ENCODE measurements at places on chromosomes 16 and 17.
A peak's percentile ranks its signal among the peaks of the same experiment; 100 is the strongest.

GRCh38 chr16:48408688-48409087 lies 23.5 kb upstream of the SIAH1 start:
- DNase-seq: no peak

DNA sequence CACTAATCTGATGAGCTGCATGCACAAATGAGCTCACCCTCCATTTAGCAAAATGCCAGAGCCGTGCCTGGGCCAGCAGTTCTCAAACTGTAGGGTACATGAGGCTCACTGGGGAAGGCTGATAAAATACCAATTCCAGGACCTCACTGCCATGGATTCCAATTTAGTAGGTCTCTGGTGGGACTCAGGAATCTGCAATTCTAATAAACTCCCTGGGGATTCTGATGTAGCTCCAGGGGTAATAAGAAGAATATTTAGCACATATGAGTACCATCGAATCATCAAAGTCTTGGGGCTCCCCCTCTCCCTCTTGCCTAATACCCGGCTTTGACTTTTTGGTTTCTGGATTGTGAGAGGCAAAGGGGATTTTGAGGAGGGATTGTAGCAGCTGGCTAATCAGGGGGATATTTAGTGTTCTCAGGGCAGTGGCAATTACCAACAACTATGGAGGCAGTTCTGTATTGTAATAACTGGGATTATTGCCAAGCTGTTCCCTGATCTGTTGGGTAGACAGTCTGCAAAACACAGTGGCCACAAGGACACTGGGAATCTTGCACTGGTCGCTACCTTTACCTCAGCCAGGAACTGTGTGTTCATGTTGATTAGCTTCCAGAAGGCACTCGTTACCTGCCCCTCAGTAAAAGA lies 140.4 kb downstream of the SHISA9 start:
- no peak for DNase-seq

DNA sequence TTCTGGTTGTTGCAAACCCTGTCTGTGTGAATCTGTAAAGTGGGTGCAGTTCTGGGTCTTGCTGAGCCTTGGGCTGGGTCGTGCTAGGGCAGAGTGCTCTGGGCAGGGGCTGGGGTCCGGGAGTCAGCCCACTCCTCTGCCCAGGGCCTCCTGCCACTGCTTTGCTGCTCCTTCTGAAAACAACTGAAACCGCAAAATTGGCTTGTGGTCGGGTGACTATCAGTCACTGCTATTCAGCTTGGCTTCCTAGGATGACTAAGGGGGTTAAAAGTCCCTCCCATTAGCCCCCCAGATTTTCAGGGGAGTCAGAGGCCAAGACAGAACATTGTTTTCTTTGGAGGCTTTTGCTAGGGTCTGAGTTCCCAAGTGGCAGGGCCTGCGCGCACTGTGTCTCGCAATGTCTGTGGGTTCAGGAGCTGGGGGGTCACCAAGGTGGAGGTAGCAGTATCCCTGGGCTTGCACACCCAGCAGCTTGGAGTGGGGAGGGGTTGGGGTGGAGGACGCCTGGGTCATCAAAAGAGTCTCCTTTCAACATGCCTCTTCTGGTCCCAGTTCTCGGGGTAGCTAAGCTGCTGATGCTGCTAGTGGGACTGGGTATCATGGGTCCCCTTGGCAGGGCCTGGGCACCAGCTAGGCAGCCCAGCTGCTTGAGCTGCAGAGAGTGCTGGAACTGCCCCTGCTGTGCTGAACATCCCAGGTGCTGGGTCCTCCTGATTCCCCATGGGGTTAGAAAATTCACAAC lies 13.5 kb upstream of the TBX21 start:
- peak; percentile 74 for DNase-seq

- DNase-seq: no peak
These were observed 59.8 kb downstream of the PIPOX start for GRCh38 chr17:29102741-29103181.

DNA sequence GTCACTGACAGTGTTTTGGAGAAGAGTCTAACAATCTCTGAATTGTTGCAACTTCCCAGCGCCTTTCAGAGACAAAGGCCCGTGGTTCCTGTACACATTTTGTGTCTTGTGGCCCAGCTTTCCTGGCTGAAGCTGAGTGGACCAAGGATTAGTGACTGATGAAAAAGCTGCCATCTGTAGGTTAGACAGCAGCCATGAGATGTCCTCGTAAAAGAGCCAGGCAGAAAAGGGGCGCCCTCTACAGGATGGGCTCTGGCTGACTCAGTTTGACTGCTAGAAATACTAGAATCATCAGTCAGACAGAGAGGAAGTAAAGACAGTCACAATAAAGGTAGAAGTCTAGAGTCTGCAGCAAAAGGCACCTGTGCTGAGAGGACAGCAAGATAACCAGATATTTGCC lies 26.5 kb upstream of the NF1 start:
- DNase-seq: peak; percentile 18

GRCh38 chr16:49348408-49349176 lies 25.0 kb upstream of the C16orf78 start:
- no peak for DNase-seq

DNA sequence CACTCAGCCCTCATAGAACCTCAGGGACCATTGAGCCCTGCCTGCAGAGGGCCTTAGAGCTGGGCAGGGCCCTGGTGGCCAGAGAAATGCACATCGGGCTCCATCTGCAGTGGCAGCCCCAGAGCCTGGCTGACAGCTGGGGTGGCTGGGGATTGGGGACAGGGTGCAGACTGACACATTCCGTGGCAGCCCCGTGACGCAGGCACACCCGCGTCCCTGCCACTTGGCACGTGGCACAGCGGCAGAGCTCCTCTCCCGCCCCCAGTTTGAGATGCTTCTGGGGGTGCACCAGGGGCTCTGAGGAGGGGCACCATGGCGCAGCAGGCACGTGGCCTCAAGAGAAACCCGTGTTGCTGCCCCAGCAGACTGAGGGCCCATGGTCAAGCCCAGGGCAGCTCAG lies 2.2 kb downstream of the FBXL16 start:
- no peak for DNase-seq

- no peak for DNase-seq
These were observed 13.1 kb upstream of the GRB2 start for GRCh38 chr17:75418531-75418930.

DNA sequence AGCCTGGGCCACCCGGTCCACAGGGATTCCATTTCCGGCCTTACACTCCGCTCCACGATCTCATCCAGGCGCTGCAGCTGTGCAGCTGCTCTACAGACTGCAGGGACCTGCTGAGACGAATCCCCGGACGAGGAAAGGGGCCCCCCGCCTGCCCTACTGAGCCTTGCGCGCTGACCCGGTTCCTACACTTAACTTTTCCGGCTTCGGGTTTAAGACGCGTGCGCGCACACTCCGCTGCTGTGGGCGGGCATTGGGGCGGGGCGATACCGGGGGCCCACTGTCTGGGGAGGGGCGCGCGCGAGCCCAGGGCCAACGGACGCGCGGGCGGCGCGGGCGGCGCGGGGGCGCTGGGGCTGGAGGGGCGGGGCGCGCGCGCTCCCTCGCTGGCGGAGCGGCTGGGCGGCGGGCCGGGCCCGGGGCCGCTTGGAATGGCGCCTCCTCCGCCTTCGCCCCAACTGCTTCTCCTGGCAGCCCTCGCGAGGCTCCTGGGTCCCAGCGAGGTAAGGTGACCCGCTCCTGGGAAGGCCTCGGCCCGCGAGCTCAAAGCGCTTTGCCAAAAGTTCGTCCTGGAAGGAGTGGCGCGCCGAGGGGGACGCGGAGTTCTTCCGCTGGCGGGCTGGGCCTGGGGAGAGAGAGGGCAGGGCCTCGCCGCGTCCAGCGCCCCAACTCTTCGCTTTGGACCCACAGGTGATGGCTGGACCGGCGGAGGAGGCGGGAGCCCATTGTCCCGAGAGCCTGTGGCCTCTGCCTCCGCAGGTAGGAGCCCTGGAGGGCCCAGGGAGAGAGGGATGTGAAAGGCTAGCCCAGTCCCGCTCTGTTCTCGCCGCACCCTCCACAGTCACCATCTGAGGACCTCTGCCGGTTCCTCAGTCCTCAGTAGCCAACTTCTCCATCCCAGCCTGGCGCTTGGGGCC lies at the start of gene TP53I13:
Gene TP53I13, plus strand, starts transcription at position 371 of the 914 bp plus-strand sequence. Its CDS starts 58 bp downstream, at position 429.
- DNase-seq: no peak

DNA sequence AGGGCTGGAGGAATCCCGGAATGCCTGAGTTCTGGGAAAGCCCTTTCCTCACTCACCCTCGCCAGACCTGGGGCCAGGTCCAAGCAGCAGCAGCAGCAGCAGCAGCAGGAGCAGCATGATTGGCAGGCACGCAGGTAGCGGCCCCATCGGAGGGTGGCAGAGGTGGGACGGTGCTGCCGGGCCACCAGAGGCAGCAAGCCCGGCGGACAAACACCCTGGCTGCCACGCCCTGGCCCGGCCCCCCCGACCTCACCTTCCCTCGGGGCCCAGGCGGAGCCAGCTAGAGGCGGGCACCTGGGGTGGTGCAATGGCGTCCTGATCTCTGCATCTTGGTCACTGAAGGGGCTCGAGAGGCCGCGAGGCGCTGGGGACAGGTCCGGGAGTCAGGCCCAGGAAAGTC lies 122.4 kb downstream of the LAT start:
- DNase-seq: no peak

GRCh38 chr17:75155191-75155601 lies 884 bp upstream of the JPT1 start:
- DNase-seq: no peak

GRCh38 chr17:14046978-14047377 lies 22.3 kb upstream of the COX10 start:
- no peak for DNase-seq

DNA sequence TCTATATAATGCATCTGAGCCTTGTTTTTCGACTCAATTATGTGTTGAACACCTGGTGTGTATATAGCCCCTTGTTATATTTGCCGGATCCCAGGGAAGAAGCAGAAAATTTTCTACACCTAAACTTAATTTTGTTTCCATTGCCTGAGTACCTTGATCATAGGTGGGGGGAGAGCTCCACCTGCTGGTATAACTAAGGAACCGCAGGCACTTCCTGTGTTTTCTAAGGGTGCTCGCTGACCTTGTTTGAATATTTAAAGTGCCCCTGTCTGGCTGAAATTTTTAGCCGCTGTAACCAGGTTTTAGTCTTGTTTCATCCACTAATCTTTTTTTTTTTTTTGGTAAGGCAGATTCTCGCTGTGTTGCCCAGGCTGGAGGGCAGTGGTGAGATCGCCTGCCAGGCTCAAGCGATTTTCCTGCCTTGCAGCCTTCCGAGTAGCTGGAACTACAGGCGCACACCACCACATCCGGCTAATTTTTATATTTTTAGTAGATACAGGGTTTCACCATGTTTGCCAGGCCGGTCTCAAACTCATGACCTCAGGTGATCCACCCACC lies 6.5 kb upstream of the NUBP1 start:
- DNase-seq: peak; percentile 42

DNA sequence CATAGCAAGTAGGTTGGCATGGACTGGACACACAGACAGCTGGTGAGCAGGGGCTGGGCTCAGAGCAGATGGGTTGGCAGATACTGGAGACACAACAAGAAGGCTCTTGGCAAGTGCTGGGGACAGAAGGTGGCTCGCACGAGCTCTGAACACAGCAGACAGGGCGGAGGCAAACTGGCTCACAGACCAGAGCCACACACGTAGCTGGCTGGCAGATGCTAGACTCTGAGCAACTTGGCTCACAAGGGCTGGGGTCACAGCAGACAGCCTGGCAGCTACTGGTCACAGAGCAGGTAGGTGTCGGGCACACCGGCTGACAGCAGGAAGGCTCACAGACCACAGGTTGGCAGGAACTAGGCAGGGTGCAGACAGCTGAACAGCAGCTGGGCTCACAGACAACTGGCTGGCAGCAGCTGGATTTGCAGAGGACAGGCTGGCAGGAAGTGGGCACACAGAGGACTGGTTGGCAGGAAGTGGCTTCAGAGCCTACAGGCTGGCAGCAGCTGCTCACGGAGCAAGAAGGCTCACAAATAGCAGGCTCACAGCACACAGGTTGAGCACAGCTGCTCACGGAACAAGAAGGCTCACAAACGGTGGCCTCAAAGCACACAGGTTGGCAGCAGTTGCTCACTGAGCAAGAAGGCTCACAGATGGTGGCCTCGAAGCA lies 725 bp downstream of the KRTAP16-1 start:
- peak; percentile 25 for DNase-seq

- no peak for DNase-seq
These were observed 265.1 kb upstream of the PSMD7 start for GRCh38 chr16:74031551-74031950.

DNA sequence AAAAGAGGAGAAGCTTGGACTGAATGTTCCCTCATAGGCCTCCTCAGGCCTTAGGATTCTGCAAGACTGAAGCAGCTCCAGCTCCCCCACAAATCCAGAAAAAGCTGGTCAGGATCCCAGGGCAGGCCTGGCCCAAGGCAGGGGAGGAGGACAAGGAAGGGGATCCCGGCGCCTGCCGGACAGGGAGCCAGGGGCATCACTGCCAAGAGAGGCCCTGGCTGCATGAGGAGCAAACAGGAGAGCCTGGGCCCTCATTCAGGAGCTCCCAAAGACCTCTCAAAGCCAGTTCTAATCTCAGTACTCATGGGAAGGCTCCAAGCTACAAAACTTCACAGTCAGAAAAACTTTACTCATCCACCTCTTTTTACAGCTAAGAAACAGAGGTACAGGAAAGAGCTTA lies 67.3 kb downstream of the ZNF423 start:
- DNase-seq: no peak

DNA sequence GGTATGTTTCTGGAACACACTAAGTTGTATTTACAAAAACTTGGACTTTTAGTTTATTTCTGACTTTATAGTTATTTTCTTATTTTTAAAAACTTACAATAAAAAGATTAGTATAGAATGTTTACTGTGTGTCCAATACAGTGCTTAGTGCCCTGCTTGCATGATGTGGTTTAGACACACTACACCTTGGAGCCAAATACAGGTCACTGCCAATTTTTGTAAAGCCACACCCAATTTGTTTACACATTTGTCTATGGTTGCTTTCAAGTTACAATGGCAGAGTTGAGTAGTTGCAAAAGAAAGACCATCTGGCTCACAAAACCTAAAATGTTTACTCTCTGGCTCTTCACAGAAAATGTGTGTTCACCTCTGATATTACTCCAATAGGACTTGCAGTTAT lies 807.1 kb downstream of the KCNJ2 start:
- DNase-seq: no peak

GRCh38 chr17:33291248-33292200 lies 1.6 kb downstream of the ASIC2 start:
- DNase-seq: no peak

DNA sequence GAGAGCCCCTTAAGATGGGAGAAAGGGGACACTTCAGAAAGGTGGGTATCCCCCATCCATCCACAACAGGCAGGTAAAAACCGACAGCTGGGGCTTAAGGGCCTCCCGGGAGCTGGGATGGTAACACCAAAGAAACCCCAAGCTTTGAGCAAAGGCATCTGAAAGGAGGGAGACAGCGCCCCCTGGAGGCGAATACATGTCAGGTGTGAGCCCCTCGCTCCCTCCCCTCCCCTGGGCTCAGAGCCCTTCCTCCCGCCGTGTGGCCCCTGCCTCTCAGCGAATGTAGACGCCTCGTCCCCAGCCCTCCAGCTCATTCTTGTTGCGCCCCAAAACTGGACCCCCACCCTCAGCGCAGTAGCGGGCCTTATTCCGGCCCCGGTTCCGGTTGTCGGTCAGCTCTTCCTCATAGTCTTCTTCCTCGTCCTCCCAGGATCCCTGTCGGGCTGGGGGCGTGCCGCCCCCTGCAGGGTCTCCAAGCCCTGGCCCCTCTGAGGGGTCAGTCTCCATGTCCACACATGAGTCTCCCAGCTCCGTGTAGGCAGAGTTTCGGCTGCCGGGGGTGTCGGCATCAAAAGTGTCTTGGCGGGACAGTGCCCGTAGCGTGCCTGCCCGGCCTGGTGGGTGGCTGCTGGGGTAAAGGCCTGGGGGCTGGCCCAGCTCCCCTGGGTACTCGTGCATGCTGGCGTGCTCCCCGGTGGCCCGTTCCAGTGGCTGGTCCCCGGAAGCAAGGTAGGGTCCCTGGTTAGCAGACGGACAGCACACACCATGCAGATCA lies 9.1 kb upstream of the ARL5C start:
- DNase-seq: peak; percentile 63

- no peak for DNase-seq
These were observed 658 bp downstream of the RAB5C start for GRCh38 chr17:42153919-42154742.
